SJSA1 (cell line): ENCODE measurements at places on chromosomes 7 and 10. TPM values are rescaled to one million over a fixed set of nuclear protein-coding genes. Genes with fewer than 3 reads are reported as not detected.

Gene AKR1B1
- 79.8 and 103 TPM in 2 replicates for total RNA-seq

DNA sequence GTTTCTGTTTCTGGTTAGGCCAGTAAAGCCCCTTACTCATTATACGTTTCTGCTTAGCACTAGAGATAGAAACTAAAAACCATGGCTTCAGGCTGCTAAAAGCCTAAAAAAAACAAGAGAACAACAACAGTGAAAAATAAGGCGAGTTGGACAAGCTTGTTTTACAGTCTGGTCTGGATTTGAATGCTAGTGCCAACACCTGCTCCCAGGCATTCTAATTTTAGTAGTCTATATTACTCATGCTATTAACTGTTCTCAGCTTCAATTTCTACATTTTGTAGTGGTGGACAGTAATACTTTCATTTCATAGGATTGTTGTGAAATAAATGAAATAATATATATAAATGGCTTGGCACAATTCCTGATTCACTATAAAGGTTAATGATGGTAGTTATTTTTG is 108.5 kb downstream of the HBP1 start:
- no peak overlapping the region for H3K27ac ChIP-seq
- no peaks in the 10 kb centered on the region for H3K4me1 ChIP-seq
- no peaks in the 10 kb centered on the region for H3K36me3 ChIP-seq
- H3K4me3 ChIP-seq: no peak overlapping the region

- H3K36me3 ChIP-seq: no peaks in the 10 kb centered on the region
- no peaks in the 10 kb centered on the region for H3K27me3 ChIP-seq
- no peak overlapping the region for H3K4me3 ChIP-seq
- no peak for DNase-seq
- H3K4me1 ChIP-seq: no peaks in the 10 kb centered on the region
- no peak overlapping the region for H3K27ac ChIP-seq
Observed at GRCh38 chr10:8725343-8725742, 670.9 kb downstream of the GATA3 start.

Gene MRPS33
- total RNA-seq: 30.7 and 49.5 TPM in 2 replicates

Gene GPR15LG
- total RNA-seq: not detected in 2 replicates

DNA sequence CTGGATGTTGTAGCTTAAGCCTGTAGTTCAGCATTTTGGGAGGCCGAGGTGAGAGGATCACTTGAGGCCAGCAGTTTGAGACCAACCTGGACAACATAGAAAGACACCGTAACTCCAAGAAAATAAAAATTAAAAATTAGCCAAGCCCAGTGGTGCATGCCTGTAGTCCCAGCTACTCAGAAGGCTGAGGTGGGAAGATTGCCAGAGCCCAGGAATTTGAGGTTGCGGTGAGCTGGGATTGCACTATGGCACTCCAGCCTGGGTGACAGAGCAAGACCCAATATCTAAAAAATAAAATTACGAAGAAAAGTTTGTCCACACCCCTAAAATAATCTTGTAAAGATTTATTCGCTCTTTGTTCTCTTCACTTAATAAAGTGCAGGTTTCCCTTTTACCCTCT is 951.0 kb downstream of the TYW1 start:
- no peak overlapping the region for H3K27ac ChIP-seq
- H3K4me1 ChIP-seq: no peaks in the 10 kb centered on the region
- no peak for DNase-seq
- no peaks in the 10 kb centered on the region for H3K27me3 ChIP-seq

DNA sequence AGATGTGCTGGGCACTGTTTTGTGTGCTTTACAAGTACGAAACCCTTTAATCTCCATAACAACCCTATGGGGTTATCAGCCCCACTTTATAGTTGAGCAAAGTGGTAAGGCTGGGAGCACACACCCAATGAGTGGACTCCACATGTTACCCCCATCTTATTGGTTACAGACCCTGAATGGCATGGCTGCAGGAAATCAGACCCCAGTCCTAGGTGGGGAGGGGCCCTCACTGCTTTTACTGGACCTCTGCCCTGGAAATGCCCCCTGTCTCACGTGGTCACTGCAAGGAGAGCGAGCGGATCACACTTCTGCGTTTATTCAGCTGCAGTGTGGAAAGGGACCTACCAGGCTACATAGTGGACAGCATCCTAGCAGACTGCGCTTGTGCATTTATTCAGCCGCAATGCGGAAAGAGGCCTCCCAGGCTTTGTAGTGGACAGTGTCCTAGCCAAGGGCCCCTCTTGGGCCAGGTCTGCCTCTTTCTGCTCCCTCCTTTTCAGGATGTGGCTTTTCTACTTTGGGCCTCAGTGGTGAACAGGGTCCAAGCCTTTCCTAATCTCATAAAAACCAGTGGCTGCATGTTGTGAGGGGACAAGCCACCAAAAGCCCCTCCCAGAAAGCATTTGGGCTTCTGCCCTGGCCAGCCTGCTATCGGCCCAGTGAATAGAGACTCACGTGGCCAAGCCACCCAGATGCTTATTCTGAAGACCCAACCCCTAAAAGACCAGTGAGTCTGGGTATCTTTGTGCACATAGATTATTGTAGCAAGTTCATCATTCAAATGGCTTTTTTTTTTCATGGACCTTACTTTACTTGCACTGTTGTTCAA is 405.7 kb upstream of the RNF32 start:
- no peaks in the 10 kb centered on the region for H3K4me1 ChIP-seq
- H3K4me3 ChIP-seq: no peak overlapping the region
- no peaks in the 10 kb centered on the region for H3K36me3 ChIP-seq

GRCh38 chr7:50204581-50204980 is 99.9 kb upstream of the IKZF1 start:
- no peaks in the 10 kb centered on the region for H3K4me1 ChIP-seq
- H3K4me3 ChIP-seq: no peak overlapping the region
- no peak for DNase-seq

Gene NRF1
- 6.7 and 20.9 TPM in 2 replicates for total RNA-seq

- H3K27me3 ChIP-seq: no peaks in the 10 kb centered on the region
- no peak overlapping the region for H3K4me3 ChIP-seq
- no peak for DNase-seq
- peaks cover 6% of the 10 kb centered on the region; the same call in 1 of the 2 replicates for H3K36me3 ChIP-seq
- H3K27ac ChIP-seq: no peak overlapping the region
Observed at GRCh38 chr10:127368101-127368500, 171.7 kb upstream of the INSYN2A start.

DNA sequence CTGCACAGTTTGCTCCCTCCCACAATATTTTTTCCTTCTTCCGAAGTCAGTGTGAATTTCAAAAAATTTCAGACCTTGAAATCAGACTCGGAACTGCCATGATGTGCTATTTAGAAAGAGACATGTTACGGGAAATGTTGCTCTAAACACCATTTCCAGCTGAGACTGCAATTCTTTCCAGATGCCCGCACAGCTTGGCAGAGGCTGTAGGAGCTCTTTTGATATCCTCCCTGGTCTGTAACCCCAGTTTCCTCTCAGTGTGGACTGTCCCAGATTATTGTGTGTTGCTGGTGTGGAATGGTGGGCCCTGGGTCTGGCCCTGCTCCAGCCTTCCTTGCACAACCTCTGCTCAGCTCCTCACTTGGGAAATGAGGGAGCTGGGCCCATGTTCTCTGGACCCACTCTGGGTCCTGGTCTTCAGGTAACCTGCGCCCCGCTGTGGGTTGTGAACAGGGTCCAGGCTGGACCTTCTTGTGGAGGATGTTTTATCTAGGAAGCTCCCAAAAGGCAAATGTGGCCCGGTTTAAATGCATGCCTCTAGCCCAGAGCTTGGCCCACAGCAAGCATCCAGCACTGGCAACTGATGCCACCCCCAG is 172.8 kb upstream of the CXCL12 start:
- no peak overlapping the region for H3K27ac ChIP-seq
- no peaks in the 10 kb centered on the region; the same call in 1 of the 2 replicates for H3K27me3 ChIP-seq
- H3K4me3 ChIP-seq: no peak overlapping the region
- no peaks in the 10 kb centered on the region for H3K36me3 ChIP-seq

DNA sequence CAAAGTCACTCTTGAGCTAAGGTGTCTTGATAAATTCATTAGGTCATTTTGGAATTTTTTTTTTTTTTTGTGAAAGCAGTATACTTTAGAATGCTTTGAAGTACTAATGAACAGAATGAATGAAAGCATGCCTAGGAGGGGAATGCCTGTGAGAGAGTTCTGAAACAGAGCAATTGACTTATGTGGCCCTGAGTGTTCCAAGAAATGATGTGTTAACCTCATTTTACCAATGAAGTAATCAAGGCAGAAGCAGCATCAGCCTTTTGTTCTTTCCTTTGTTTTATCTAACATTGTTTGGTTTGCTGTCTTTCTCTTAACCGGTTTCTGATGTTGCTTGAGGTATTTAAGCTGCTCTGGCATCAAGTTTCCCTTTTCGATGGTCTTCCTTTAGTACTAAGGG is 154.6 kb upstream of the HGF start:
- H3K27ac ChIP-seq: no peak overlapping the region
- DNase-seq: no peak
- H3K36me3 ChIP-seq: no peaks in the 10 kb centered on the region
- H3K27me3 ChIP-seq: no peaks in the 10 kb centered on the region
- H3K4me1 ChIP-seq: no peaks in the 10 kb centered on the region

Gene DGKI
- 1.6 and 2.9 TPM in 2 replicates for total RNA-seq

DNA sequence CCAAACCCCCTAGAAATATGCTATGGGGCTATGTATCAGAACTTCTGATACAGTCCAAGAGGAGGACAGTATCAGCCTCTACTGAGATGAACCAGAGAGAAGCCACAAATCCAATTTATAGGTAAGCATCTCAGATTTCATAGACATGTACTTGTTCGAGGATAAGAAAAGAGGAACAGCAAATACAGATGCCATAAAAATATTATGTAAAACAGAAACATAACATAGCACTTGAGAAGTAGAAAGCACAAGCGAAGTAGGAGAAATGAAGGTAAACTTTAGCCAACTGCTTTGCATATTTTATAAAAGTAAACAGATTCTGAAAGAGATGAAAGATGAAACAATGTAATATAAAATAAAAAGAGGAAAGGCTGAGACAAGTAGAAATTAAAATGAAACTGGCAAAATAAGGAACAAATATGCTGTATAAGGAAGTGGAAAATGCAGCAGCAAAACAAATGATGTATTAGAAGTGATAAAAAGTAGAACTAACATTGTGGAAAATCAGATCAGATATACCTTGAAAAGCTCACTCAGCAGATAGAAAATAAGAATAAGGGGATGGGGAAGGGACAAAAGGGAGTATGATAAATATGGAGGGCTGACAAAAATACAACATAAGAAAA is 135.1 kb downstream of the SKAP2 start:
- H3K4me1 ChIP-seq: no peaks in the 10 kb centered on the region
- H3K27ac ChIP-seq: no peak overlapping the region
- no peak for DNase-seq
- H3K27me3 ChIP-seq: no peaks in the 10 kb centered on the region
- no peak overlapping the region for H3K4me3 ChIP-seq

- 0 out of 2 replicates have a peak, but pooled peaks cover 5% of the 10 kb centered on the region for H3K27me3 ChIP-seq
- H3K4me1 ChIP-seq: peaks cover 27% of the 10 kb centered on the region
- no peak overlapping the region for H3K27ac ChIP-seq
- H3K4me3 ChIP-seq: no peak overlapping the region
- DNase-seq: no peak
Observed at GRCh38 chr7:155227004-155227787, 70.5 kb upstream of the INSIG1 start.

Gene SFTPD
- total RNA-seq: 0.29 TPM in 1 of 2 replicates, not detected in the other

GRCh38 chr10:118851062-118852035 is 96.6 kb upstream of the CACUL1 start:
- H3K36me3 ChIP-seq: no peaks in the 10 kb centered on the region
- peaks cover 6% of the 10 kb centered on the region for H3K27me3 ChIP-seq
- no peak overlapping the region for H3K4me3 ChIP-seq
- no peak for DNase-seq
- no peak overlapping the region for H3K27ac ChIP-seq
- H3K4me1 ChIP-seq: no peaks in the 10 kb centered on the region

- H3K4me1 ChIP-seq: no peaks in the 10 kb centered on the region
- H3K4me3 ChIP-seq: no peak overlapping the region
- peaks cover 42% of the 10 kb centered on the region for H3K36me3 ChIP-seq
- DNase-seq: no peak
Observed at GRCh38 chr7:154946166-154946565, 56.8 kb downstream of the PAXIP1 start.

DNA sequence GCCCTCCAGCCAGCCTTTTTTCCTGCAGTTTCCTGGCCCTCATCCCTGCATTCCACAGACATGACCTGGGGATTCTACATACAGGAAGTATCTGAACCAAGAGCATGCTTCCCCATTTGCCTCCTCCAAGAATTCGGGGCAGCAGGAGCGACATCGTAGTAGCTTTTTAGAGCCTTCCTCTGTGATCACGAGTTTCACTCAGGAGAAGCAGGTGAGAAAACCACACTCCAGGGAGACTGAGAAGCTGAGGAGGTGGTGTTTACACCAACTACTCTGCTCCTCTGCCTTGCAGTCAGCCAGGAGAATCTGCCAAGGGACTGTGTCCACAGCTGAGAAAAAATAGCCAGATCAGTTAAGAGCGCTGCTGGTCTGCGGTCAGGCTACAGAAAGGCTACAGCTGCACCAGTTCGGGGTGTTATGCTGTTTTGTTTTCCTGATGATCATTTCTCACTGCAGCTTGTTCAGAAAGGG is 54.1 kb downstream of the HSPA12A start:
- no peak overlapping the region for H3K27ac ChIP-seq
- DNase-seq: no peak
- peaks cover 9% of the 10 kb centered on the region for H3K4me1 ChIP-seq
- H3K36me3 ChIP-seq: no peaks in the 10 kb centered on the region
- no peaks in the 10 kb centered on the region for H3K27me3 ChIP-seq

Gene MMD2
- total RNA-seq: not detected in 2 replicates

Gene DDC
- total RNA-seq: not detected in 2 replicates

GRCh38 chr7:44377134-44377463 is 51.7 kb upstream of the CAMK2B start:
- 0 out of 2 replicates have a peak, but pooled peaks cover 7% of the 10 kb centered on the region for H3K36me3 ChIP-seq
- no peak overlapping the region for H3K27ac ChIP-seq
- no peaks in the 10 kb centered on the region for H3K27me3 ChIP-seq
- DNase-seq: no peak
- no peak overlapping the region for H3K4me3 ChIP-seq

DNA sequence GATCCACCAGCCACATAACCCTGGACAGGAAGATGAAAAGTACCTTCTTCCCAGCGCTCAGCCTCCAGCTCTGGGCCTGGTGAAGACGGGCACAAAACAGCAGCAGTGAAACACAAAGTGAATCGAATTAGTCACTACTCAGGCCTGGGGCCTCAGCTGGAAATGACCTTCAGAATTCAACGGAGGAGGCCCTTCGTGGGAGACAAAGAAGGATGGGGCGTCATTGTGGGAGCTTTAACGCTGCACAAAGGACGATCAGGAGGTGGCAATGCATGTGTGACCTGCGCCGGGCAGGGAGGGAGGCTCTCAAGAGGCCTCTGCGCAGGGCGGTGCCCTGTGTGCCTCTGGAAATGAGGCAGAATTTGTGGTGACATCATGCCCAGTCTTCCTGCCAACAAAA is 161.9 kb downstream of the DNAJB6 start:
- H3K4me3 ChIP-seq: no peak overlapping the region
- no peak for DNase-seq
- no peaks in the 10 kb centered on the region for H3K27me3 ChIP-seq
- H3K36me3 ChIP-seq: no peaks in the 10 kb centered on the region
- H3K27ac ChIP-seq: no peak overlapping the region
